BE2C (cell line): ENCODE measurements at places on chromosomes 11 and 22.

DNA sequence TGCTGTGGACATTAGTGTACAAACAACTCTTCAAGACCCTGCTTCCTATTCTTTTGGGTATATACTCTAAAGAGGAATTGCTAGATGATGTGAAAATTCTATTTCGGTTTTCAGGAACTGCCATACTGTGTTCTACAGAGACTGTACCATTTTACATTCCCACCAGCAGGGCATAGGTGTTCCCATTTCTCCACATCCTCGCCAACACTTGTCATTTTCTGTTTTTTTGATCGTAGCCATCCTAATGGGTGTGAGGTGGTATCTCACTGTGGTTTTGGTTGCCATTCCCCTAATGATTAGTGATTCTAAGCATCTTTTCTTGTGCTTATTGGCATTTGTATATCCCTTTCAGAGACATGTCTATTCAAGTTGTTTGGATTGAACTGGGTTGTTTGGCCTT is 29.8 kb upstream of the GRK3 start:
- no peak for DNase-seq

DNA sequence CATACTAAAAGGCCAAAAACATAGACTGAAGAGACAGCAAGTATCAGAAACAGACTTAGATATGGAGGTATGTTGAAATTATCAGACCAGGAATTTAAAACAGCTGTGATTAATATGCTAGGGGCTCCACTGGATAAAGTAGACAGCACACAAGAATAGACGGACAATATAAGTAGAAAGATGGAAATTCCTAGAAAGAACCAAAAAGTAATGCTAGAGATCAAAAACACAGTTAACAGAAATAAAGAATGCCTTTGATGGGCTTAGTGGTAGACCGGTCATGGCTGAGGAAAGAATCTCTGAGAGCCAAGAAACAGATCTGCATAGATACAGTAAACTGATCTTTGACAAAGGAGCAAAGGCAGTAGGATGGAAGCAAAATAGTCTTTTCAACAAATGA is 250.2 kb downstream of the SWAP70 start:
- no peak for DNase-seq

DNA sequence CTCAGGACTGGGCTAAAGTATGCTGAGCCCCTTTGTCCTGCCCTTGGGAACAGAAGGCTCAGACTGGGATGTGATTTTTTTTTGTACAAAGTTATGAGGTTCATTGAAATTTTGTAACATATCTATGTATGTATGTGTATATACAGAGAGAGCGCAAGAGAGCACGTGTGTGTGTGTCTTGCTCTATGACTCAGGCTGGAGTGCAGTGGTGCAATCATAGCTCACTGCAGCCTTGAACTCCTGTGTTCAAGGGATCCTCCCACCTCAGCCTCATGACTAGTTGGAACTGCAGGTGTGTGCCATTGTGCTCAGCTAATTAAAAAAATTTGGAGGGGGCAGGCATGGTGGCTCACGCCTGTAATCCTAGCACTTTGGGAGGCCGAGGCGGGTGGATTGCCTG is 5.7 kb downstream of the TMEM25 start:
- no peak for DNase-seq

DNA sequence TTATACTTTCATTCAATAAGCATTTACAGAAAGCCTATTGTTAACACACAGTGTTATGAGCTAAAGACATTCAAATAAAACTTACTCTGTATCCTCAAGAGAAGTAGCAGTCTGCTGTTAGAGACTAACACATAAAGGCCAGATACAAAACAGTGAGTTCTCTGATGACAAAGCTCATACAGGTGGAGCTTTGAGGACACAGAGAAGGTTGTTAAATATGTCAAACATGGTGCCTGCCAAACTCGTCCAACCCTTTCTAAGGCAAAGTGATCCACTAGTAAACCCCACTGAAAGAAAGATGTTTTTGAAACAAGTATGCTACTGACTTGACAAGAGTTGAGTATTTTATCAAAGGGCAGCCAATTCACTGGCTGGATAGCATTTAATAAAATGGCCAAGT is 70.1 kb downstream of the C2CD3 start:
- DNase-seq = no peak

DNA sequence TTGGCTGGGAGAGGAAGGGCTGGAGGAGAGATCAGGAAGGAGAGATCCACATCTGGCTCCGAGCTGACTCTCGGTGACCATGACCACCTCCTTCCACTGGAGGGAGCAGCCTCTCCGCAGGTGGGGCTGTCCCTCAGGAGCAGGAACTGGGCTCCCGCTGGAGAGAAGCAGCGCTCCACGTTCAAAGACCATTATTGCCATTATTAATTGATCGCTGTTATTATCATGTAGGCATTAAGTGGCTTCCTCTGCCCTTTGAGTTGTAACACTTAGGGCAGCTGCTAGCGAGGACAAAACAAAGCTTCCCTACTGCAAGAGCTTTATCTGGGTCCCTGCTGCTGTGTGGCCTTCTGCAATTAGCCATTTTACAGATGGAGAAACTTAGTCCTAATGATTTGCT is 251.9 kb downstream of the ST3GAL4 start:
- DNase-seq = peak; percentile 79

DNA sequence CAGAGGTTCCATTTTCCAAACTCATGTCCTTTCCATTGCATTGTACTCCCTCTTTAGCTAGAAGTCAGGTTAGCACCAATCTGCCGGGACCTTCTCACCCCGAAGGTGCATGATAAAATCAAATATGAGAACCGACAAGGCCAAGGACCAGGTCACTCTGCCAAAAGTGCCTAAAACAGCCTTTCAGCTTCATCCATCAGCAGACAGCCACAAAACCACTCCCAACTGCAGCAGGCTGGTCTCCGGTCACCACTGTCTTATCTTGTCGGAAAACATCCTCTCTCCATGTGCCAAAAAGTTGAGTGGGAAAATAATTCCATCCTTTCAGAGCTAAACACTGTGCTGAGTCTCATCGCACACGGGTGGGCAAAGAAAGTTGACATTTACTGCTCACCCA is 1.4 kb downstream of the PI4KA start:
- no peak for DNase-seq

DNA sequence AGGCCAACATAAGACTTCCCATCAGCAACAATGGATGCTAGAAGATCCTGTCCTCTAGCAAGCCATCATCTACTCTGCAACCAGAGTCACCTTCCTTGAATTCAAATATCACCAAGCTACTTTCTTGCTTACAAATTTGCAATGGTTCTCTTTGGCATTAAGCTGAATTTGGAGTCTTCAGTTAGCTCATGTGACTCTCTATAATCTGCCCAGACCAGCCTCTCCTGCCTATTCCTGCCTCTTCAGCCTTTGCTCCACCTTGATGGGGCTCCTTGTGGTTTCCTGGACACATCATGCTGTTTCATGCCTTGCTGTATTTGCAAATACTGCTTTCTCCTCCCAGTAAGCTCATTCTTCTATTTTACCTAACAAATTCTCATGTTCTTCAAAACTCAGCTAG is 82.3 kb downstream of the RASSF10 start:
- no peak for DNase-seq

- DNase-seq = no peak
These were observed 67.2 kb downstream of the EXT2 start for GRCh38 chr11:44162662-44163061.

DNA sequence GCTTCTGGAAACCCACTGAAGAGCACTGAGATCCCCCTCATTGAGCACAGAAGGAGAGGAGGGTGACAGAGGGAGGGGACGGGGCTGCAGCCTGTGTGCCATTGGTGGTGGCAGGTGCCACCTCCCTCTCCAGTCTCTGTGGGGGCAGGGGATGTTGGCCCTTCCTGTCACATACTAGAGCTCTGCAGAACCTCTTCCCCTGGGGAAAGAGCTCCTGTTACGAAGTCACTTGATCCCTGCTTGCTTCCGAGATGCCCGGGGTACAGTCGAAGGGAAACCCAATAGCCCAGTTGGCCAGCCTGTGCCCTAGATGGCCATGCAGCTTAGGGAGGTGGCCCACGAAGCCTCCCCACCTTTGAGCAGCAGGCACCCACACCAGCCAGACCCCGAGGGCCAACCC is 29.4 kb downstream of the DAGLA start:
- no peak for DNase-seq

GRCh38 chr11:82815406-82815805 is 81.7 kb upstream of the FAM181B start:
- DNase-seq = no peak

GRCh38 chr22:50581031-50581949 is 1.4 kb downstream of the CHKB start:
- no peak for DNase-seq

DNA sequence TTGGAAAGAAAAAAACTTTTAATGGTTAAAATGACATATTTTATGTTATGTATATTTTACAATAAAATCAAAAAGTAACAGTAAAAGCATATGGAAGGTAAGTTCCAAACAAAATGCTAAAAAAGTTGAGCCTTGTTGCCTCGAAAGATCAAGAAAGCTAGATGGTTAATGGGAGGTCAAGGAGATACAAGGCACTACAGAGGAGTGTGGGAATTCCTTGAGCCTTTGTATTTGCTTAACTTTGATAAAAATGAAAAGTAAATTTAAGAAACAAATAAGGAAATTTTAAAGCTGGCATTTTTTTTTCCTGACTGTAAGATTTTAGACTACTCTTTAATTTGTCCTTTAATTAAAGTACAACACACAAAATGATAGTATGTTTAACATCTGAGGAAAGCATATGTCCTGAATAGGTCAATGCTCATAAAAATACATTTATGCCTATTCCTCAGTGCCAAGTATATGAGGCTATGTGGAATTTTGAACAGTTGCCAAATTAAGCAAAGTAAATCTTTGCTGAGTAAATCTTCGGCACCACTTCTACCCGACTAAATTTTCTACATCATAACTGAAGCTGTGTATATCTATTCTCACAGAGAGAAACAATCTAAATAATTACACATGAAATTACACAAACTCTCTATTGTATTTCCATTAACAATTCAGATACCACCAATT is 108.8 kb downstream of the TTC28 start:
- DNase-seq = no peak

DNA sequence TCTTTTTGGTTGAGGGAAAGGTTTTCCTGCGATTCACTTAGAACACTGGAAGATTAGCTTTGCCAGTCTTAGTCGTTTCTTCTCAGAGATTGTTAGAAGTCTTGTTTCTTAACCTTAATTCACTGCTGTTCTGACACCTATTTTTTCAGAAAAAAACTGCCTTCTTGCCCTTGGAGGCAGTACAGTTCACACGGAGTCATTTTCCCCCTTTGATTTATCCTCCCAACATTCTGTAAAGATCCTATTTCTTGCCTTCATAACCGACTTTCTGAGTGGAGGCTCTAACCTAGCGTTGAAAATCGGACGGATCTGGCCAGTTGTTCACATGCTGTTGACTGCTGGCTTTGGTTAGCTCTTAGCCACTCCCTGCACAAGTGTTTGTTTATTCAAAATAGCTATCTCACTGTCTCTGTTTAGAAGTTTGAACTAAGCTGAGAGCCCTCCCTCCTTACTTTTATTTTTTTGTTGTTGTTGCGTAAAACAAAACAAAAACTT is 737 bp downstream of the BCL2L13 start:
- peak; percentile 41 for DNase-seq

- DNase-seq = no peak
These were observed 8.2 kb downstream of the ALX4 start for GRCh38 chr11:44301564-44302271.

DNA sequence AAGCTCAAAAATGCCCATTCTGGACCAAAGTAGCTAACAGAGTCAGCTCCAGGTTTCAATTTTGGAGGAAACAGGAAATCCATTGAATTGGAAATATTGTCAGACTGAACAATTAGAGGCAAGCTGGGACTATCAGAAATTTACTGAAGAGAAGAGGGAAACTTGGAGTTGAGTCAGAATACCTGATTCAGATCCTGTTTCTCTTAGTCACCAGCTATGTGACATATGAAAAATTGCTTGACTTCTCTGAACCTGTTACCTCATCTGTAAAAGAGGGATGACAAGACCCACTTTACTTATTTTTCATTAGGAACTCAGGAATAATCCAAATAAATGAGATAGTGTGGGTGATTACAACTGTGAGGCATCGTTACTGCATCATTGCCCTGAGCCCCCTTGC is 148.9 kb upstream of the CADM1 start:
- no peak for DNase-seq

GRCh38 chr11:116838321-116839084 is 1.1 kb upstream of the APOA1 start:
- no peak for DNase-seq

DNA sequence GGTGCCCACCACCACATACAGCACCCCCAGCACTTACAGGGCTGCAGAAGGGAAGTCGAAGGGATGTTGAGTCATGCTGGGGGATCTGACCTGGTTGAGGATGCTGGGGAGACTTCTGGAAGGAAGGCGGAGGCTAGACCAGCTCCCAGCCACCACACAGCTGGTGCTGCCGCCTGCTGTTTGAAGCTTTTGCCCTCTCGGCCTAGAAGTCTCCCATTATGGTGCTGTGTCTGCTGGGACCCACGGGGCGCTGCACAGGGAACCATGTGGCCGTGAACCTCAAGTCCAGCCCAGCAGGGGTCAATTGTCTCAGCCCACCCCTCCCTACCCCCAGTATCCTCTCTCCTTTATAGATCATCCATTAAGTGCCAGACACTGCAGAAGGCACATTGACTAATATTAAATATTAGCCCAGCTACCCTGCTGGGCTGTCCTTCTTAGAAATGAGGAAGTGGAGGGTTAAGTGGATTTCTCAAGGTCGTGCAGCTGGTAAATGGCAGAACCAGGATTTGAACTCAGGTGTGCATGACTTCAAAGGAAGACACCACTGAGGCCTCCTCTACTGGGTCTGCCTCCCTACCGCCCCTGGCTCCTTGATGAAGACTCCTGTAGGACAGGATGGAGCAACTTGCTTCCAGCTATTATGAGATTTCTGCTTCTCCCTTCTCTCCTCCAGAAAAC is 49.7 kb downstream of the CYTH4 start:
- DNase-seq = no peak

DNA sequence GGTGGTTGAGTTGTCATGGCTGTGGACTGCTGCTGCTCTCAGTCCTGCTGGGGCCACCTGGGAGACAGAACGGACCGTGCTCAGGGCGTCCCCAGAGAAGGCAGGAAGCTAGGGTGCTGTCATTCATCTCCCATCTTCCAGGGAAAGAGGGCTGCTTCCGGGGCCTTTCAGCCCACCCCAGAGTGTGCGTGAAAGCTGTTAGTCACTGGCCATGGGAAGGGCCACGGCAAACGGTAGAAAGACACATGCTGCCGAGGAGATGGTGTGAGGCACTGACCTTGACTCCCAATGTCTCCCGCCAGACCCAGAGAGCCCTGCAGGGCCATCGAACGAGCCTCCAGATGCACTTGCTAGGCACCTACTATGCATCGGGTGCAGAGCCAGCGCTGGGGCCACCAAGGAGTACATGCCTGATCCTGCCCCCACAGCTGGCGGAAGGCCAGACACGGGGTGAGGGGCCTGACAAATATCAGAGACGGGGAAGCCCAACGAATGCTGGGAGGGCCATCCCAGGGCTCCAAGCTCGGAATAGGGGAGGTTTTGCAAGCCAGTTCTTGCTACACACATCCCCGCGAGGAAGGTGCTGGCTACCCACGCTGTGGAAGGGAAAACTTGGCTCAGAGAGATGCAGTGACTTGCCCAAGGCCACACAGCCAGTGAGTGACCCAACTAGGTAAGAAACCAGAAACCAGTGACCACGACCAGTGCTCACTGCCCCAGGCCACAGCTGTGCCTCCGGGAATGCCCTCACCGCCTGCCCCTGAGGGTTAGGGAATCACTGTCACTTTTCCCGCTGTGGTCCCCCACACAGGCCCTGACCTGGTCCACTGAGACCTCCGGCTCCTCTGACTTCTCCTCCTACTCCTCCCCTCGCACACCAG is 10.1 kb downstream of the RAC2 start:
- no peak for DNase-seq
